GM20000 (cell line): ENCODE measurements at places on chromosomes 12 and 14.

- no peak for DNase-seq
Observed at GRCh38 chr12:51726161-51726560, 122.4 kb downstream of the FIGNL2 start.

GRCh38 chr12:9792185-9792900, 31.6 kb upstream of the CD69 start:
- no peak for DNase-seq

DNA sequence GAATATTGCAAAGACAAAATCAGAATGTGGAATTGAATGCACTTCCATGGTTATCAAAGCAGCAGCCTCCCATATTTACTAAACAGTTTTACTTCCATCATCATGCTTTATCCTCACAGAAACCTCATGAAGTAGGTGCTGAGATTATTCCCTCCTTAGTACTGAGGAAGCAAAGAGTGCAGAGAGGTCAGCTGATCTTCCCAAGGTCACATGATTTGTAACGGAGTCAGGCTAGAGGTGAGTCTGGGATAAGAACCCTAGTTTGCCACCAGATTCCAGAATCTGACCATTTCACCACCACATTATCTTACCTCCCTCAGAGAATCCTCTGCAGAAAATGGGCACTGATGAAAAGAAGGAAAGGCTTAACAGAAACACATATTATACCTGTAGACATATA, 102.0 kb downstream of the LGR5 start:
- no peak for DNase-seq

GRCh38 chr12:3772380-3772779, 19.5 kb upstream of the CRACR2A start:
- no peak for DNase-seq

DNA sequence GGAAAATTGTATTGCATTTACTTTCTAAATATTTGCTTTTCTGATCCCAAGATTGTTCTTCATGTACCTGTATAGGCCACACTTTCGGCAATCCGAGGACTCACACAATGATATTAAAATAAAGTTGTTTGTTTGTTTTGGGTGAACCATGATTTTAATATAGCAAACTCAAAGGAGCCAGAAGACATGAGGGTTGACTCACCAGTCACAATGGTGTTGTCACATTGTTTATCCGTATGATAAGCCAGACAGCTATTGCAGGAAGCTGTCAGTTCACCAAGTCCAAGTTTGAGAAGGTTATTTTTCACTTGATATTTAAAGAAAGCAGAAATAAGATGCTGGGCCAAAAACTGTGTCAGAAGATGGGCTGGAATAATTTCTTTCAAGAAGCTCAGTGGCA, 67.1 kb upstream of the CPM start:
- no peak for DNase-seq

- DNase-seq, result no peak
Observed at GRCh38 chr12:108700833-108701541, 30.3 kb downstream of the CORO1C start.

GRCh38 chr14:97408937-97409815, 612.0 kb downstream of the VRK1 start:
- DNase-seq, result no peak

GRCh38 chr12:132268674-132269073, 60.7 kb downstream of the GALNT9 start:
- DNase-seq, result no peak

DNA sequence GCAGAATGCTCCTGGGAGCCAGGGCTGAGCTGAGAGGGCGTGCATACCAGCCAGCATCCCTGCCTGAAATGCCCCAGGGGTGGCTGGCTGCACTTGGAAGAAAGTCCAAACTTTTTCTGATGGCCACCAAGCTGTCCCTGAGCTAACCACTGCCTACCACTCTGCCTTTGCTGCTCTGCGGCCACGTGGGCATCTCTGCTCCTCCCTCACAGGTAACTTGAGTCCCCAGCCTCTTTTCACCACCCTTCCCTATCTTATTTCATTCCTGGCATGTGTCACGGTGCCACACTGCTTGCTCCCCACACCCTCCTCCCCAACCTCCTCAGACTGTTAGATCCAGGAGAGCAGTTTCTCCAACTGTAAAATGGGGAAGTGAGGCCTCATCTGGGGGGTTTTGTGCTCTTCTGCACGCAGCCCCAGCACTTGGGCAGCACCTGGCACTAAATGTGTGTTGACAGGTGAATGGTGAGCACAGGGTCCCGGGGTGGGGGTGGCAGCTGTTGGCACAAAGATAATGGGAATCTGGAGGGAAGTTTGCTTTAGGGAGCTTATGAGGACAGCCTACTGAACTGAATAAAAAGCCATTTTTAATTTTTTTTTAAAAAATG, 113.0 kb downstream of the GLT1D1 start:
- no peak for DNase-seq

GRCh38 chr14:71473843-71474242, 458.4 kb upstream of the RGS6 start:
- no peak for DNase-seq

DNA sequence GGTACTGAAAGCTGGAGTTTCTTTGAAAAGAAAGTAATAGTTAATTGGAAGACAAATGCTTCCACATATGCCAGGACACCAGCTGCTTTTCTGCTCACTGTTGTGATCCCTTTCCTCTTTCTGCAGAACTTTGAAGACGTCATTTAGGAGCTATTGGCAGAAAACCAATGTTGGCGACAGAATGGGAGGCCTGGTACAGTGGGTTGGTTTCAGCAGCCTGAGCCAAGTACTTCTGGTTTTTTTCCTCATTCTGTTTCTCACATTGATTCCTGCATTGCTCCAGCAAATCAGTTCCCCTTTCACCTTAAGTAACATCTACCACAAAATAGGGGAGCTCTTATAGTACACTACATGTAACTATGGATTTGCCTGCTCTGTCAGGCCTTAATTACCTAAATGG, 96.9 kb downstream of the FIGNL2 start:
- DNase-seq, result no peak

GRCh38 chr14:22973217-22974032, 8.9 kb downstream of the AJUBA start:
- DNase-seq, result peak; percentile 62

- no peak for DNase-seq
Observed at GRCh38 chr14:104576970-104577332, 2.6 kb upstream of the C14orf180 start.

DNA sequence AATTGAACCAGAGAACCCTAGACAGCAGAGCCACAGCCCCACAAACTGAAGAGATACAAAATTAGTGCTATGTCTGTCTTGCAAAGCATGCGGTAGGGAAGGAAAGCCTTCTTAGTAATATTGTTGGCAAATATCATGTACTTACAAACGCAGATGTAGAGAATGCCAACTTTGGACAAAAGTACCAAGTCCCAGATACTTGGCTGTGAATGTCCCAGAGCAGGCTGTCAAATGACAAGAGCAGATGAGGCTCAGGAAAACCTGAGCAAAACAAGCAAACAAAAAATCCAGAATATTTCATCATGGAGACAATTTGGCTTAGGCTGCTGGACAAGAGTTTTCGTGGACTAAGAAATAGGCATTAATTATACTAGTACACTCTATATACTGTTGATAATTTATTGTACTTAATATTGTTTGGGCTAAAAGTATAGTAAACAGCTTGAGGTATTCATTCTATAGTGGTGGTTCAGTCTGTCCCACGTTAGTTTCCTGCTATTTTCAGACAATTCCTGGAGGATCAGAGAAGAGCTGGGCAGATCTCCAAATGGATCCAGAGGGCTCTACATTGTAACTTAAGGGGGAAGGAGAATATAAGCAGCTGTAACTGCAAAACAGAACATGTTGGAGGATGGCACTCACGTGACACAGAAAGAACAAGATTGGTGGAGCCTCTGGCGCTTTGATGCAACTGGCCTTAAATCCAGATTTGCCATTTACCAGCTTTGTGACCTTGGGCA, 329.8 kb downstream of the ATP23 start:
- DNase-seq, result no peak

GRCh38 chr14:21436567-21437062, 19.3 kb downstream of the CHD8 start:
- no peak for DNase-seq

GRCh38 chr14:77883847-77884238, 83.9 kb downstream of the ADCK1 start:
- no peak for DNase-seq

DNA sequence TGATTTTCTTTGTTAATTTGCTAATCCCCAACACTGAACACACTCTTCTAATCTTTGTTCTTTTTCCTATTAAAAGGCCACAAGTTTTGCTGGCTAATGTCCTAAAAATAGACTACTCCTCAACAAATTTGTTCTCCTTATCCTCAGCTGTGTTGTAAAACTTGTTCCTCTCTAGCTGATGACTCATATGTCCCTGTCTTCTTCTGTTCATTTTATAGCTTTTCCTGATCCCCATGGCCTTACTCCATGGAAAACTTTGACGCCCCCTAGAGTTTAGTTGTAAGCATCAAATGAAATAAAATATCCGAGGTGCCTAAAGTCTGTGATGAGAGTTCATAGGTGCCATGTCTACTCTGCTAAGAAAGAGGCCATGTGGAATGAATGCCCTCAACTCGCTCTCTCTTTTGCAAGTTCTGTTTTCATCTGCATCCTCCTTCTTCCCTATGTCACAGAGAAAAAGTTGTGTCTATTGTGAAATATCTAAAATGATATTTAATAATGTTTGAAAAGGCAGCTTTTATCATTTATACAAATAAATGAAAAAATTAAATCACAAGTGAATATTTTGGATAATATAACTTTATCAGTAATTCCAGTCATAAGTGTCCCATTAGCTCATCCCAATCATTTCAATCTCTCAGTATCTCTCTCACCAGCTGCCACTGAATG, 237.9 kb downstream of the IPO8 start:
- DNase-seq, result no peak

GRCh38 chr12:44307506-44308168, 471.8 kb downstream of the TMEM117 start:
- DNase-seq, result no peak

GRCh38 chr12:54959291-54960018, 25.1 kb downstream of the TESPA1 start:
- peak; percentile 8 for DNase-seq

GRCh38 chr12:128627659-128628058, 196.1 kb downstream of the SLC15A4 start:
- DNase-seq, result no peak

- DNase-seq, result no peak
Observed at GRCh38 chr14:25090716-25091454, 40.9 kb upstream of the STXBP6 start.

- DNase-seq, result no peak
Observed at GRCh38 chr14:104004849-104005248, 62.5 kb upstream of the RD3L start.

DNA sequence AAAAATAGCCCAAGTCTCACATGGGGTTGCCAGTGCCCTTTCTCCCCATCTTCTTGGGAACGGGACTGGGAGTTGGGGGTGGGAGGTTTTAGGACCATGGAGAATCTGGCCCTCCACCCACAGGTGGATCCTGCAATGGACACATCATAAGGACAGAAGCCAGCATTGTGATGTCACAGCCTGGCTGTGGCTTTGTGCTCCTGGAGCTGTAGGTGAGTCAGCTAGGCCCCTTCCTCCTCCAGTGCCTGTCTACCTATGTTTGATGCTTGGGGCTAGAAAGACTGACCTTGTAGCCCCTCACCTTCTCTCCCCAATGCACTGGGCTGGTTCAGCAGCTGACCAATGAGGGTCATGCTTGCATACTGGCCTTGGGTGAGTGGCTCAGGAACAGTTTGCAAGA, at the start of gene CCDC197:
CCDC197 (plus strand) TSS at position 220 of the 400 bp plus-strand sequence. CDS start 831 bp downstream, outside the sequence.
- no peak for DNase-seq

GRCh38 chr12:108234158-108234557, 105.0 kb downstream of the CMKLR1 start:
- peak; percentile 23 for DNase-seq

GRCh38 chr14:58166005-58166983, 14.3 kb upstream of the ARMH4 start:
- peak; percentile 72 for DNase-seq

DNA sequence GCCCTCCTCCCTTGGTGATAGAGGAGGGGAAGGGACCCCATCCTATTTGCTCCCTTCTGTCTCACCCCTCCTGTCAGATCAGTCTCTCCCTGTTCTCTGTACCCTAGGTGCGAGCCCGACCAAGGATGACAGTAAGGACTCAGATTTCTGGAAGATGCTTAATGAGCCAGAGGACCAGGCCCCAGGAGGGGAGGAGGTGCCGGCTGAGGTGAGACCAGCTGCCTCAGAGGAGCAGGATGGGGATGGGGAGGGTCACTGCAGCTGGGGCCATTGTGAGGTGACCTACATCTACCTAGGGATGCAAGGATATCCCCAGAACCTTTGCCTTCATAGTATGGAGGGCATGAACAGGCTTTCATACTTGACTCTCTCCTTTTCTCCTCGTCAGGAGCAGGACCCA, 22.2 kb downstream of the AGAP2 start:
- DNase-seq, result no peak

DNA sequence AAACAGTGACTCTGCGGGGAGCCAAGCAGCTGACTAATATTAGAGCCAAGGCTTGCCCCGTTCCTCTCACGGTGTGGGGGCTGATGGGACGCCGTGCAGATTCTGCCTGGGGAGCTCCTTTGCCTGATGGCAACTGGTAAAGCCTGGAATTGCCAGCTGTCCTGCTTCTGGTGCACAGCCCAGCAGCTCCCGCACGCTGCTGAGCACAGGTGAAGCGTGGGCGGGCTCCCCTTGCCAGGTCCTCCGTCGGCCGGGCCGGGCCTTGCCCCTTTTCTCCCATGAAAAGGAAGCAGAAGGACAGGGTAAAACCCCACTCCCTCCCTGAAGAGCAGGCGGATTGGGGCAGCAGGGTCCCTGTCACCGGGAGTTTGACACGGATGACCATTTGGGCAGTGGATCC, 79.0 kb downstream of the WDR20 start:
- DNase-seq, result no peak

DNA sequence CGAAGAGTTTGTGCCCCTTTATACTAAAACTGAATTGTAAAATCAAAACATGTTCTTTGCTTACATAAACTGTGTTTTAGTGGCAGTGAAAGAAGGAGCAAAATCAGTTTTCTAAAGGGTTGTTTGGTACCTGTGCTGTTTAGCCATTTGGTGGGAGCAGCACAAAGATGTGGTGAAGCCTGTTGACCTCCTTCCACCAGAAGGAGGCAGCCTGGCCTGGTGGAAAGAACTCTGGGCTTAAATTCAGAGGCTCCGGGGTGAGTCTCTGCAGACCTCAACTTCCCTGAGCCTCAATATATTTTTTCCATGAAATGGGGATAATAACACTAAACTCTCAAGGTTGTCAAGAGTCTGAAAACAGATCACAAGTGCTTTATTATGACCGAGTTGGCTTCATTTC, 502.5 kb downstream of the VRK1 start:
- no peak for DNase-seq

GRCh38 chr12:47360771-47361388, 281.1 kb upstream of the AMIGO2 start:
- DNase-seq, result no peak
